ENCODE measurements at places on chromosomes 5 and 9.
A peak's percentile ranks its signal among the peaks of the same experiment; 100 is the strongest.

GRCh38 chr5:1166370-1166769 is 35.0 kb upstream of the SLC6A19 start:
- DNase-seq, result no peak

DNA sequence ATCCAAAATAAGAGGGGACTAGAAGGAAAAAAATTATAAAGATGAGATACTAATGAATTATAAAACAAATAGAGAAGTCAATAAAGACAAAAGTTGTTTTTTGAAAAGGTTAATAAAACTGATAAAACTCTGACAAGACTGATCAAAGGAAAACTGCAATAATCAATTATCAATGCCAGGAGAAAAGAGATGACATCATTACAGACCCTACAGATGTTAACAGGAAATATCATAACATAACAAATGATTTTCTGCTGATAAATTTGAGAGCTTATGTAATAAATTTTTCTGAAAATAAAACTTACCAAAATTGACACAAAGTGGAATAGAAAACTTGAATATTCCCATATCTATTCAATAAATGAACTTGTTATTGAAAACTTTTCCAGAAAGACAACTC is 34.3 kb upstream of the CEP72 start:
- DNase-seq, result no peak

DNA sequence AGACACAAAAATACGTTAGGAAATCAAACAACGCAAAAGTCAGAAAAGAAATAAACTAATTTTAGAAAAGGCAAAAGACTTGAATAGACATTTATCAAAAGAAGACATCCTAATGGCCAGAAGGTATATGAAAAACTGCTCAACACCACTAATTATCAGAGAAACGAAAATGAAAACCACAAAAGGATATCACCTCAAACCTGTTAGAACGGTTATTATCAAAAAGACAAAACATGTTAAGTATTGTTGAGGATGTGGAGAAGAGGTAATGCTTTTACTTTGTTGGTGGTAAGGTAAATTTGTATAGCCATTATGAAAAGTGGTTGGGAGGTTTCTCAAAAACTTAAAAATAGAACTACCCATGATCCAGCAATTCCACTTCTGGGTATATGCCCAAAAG is 230.0 kb upstream of the RGMB start:
- DNase-seq, result no peak

DNA sequence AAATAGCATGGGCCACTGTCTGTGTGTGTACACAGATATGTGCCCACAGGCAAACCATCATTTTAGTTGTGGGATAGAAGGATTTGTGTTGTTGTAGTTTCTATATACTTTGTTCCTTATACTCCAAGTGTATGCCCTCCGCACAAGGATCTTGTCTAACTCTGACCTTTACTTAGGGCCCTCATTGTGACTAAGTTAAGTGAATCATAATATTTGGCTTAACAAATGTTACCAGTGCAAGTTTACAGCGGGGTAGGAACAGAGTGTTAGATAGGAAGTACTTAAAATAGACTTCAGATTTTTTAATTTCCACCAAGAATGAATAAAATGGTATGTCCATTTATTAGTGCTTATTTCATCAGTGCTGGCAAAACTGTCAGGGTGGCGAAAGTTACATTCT is 29.5 kb upstream of the CYFIP2 start:
- no peak for DNase-seq

DNA sequence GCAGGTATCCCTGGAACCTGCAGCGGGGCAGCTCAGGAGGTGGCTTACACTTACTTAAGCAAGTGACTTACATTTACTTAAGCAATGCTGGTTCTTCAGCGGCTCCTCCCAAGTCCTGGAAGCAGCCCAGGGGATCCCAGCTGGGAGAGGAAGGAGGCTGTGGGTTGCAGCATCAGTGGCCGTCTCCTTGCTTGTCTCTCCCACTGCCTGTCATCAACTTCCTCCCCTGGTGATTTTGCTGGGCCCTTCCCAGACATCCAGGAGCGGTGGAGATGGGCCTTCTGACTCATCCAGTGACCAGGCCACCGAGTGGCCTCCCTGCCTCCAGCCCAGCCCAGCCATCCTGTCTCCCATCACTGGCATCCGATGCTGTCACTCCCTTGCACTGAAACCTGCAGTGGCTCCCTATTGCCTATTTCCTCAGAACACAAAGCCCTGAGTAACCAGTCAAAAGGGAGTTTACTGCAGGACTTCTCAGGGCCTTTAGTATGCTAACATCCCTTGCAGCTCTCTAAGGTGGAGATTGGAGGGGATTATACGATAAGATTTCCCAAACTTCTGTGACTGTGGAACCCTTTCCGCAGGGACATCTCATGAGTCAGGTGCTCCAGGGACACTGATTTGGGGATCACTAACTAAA is 155.9 kb upstream of the PHYKPL start:
- DNase-seq, result no peak

DNA sequence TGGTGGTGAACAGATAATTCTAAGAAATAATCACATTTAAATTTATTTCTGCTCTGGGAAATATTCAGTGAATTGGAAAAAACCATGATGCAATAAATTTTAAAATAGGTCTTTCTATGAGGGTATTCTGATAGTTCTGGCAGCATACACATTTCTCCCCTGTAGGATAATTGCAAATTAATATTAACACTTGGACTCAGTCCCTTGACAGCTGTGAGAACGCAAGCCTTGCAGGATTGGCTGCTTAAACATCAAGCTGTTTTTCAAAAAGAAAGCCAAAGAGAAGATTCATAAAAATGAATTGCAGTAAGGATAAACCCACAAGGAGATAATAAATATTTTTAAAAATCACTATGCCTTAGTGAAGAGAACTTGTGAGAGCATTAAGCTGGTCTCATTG is 180.0 kb downstream of the MTRR start:
- DNase-seq, result no peak

DNA sequence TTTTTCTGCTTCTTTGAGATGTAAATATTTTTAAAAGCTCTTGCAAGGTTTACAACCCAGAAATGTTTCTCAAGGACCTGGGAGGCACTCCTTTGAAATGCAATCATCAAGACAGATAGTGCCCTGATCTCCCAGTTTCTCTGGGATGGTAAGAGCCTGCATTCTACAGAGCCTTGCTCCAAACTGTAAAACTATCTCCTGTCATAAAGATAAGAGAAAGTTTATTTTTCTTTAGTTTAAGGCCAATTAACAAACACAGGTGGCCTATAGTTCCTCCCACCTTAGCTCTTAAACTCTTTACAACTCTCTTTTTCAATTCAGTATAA is 1231.1 kb upstream of the NUDT12 start:
- no peak for DNase-seq

DNA sequence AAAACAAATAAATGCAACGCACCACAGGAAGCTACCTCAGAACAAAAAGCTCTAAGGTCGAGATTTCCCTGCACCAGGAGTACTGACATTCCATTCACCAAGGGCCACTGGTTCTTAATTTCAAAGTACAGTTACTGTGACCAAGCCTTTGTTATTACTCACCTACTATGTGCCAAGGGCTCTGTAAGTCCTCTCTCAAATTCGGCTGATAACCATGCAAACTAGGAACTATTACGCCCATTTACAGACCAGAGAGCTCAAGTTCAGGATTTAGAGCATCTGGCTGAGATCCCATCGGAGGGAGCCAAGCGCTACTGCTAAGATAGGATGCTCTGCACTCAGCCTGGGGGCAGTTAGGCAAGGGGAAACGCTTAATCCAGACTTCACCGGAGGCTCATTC is 5.6 kb downstream of the MYO10 start:
- DNase-seq, result no peak

- DNase-seq, result no peak
Measured at GRCh38 chr9:87725356-87725899, 491 bp upstream of the CTSL start.

- peak; percentile 87 for DNase-seq
Measured at GRCh38 chr9:136539427-136540421, 6.1 kb downstream of the NOTCH1 start.

DNA sequence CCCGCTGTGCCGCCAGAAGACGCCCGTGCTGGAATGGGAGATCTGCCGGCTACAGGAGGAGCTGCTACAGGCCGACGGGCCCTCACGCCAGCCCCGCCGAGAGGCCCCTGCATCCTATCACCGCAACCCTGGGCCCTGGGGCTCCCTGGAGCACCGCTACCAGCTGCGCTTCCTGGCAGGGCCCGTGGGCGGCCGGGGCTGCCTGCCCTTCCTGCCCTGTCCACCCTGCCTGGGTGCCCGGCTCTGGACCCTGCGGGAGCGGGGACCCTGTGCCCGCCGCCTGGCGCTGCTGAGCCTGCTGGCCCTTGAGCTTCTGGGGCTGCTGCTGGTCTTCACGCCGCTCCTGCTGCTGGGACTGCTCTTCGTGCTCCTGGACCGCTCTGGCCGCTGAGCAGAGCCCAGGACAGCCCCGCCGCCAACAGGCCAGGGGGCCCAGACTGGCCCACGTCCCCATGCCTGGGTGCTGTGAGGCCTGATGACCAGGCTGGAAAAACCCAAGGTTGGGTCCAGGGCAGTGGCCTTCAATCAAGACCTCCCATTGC is 3.8 kb downstream of the RNF208 start:
- DNase-seq, result no peak

DNA sequence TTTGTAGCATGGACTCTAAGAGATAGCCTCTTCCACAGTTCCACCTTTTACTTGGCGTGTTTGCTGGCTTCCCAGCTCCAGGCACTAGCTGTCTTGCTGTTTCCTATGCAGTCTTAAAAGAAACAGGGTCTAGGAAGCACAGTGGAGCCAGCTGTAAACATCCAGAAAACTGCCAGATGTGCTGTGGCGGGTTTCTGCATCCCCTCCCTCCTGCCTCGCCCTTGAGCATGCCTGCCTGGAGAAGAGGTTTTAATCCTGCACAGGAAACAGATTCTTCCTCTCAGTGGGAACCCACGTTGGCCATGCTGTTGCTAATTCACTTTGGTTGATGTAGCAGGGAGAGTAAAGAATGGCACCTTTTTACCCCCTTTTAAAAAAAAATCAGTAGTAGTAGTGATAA is 121.3 kb downstream of the RPS23 start:
- no peak for DNase-seq

DNA sequence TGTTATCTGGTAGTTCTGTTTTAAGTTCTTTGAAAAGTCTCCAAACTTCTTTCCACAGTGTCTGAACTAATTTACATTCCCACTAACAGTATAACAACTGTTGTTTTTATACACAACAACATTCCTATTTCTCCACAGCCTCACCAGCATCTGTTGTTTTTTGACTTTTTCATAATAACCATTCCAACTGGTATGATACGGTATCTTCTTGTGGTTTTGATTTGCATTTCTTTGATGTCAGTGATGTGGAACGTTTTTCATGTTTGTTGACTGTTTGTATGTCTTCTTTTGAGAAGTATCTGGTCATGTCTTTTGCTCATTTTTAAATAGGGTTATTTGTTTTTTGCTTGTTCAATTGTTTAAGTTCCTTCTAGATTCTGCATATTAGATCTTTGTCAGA is 12.6 kb upstream of the GRAMD2B start:
- DNase-seq, result no peak

GRCh38 chr5:68070591-68071281 is 144.8 kb upstream of the PIK3R1 start:
- DNase-seq, result no peak

DNA sequence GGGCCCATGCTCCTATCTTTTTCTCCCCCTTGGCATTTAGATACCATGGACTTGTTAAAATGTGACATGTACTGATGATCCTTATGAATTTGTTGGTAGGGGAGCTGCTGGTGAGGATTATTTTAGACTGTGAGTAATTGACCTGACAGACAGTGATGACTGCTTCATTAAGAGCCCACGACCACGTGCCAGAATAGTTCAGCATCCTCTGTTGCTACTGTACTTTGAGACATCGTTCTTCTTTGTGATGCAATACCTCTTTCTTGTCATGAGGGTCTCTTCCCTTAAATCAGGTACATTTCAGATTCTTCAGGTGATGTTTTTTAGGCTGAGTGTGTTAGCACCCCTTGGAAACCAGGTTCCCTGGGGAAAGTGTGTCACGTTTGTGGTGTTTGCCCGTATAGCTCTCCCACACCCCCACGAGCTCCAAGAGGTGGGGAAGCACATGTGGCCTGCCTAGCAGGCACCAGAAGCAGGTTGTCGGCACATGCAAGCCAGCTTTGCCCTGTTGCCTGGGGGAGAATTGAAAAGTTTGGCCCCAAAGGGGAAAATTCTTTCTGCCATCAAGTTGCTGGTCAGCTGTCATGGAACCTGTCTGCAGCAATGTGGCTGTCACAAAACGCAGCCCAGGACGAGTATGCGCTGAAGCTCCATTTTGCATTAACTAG is 25.1 kb downstream of the QRFP start:
- DNase-seq, result no peak

DNA sequence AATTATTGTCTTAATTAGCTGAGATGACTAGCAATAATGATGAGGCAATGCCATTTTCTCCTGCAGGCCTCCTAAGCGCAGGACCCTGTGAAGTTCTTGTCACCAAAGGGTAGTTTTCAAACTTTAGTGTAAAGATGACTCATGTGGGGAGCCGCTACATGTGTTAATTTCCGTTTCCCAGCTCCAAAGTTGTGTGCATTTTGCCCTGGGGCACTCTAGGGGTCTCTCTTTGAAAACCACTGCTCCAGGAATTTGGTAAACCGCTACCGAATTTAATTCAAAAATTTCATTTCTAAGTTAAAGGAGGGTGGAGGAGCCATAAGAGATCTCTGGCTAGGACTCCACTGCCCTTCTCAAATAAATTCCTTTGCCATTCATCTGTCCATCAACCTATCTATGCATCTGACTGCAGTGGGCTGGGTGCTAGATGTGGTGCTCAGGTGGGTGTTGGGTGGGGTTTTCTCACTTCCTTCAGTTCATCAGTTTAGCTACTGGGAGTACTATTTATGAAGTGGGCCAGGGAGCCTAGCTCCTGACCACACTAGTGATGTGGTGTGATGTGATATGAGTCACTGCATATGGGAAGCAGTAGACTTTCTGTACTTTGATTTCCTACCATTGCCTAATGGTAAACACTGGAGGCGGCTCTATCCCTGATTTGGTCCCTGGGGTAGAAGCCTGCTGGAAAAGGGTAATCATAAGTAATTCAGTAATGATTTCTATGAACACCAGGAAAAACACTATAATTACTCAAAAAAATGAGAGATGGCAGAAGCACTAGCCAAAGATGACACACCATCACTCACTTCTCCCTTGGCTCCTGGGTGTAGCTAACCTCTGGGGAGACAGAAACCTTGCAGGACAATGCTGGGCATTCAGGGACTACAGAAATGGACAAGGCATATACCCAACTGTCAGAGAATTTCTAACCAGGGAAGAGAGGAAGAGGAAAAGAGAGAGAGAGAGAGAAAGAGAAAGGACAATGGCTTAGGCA is 4.0 kb upstream of the ZSWIM6 start:
- no peak for DNase-seq

DNA sequence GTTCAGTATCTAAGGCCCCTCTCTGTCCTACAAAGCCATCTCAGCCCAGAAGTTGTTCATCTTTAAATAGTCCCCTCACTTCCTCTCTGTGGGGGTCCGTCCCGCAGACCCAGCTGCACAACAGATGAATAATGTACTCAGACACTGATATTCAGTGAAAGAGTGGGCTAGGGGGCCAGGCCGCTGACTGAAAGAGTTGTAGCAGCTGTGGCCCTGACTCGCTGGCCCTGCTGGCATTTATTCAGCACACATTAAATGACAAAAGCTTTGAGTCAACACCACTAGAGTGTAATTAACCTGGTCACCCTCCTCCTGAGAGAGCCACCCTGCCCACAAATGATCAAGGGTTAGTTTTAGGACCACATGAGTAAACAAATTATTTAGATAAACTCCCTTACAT is 76.3 kb downstream of the MED10 start:
- no peak for DNase-seq

All from effector memory CD4-positive, alpha-beta T cell (primary cell).